ENCODE measurements at places on chromosomes 4 and X.

GRCh38 chr4:40840255-40840984, 90.7 kb downstream of the NSUN7 start:
- DNase-seq = no peak

GRCh38 chr4:38155589-38156294, 195.5 kb downstream of the PTTG2 start:
- no peak for DNase-seq

- DNase-seq = no peak
These were observed 63.7 kb upstream of the ARSJ start for GRCh38 chr4:114043116-114043515.

DNA sequence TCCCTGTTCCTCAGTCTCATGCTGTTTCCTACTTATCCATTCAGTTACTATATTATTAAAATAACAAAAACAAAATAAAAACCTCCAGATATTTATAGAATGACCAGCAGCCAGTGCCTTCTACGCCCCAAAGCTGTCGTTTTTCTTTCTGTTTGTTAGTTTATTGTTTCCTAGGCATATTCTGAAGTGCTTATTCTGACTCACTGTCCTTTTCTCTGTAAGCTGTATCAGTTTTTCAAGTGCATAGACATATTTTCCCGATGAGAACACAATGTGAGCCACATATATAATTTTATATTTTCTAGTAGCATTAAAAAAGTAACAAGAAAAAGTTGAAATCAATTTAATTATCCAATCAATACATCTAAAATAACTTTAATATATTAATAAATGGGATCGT, 2158.6 kb upstream of the TENM3 start:
- no peak for DNase-seq

GRCh38 chr4:71765821-71766383, 18.0 kb downstream of the GC start:
- no peak for DNase-seq

Measured in stimulated activated CD4-positive, alpha-beta T cell treated with anti-CD3 and anti-CD28 coated beads, TNF-alpha, amount 100 ng/mL, for 1 hour (primary cell).